ENCODE measurements at places on chromosomes 5 and 9.

- no peak for DNase-seq
Observed at GRCh38 chr9:134678666-134679443, 37.3 kb downstream of the COL5A1 start.

DNA sequence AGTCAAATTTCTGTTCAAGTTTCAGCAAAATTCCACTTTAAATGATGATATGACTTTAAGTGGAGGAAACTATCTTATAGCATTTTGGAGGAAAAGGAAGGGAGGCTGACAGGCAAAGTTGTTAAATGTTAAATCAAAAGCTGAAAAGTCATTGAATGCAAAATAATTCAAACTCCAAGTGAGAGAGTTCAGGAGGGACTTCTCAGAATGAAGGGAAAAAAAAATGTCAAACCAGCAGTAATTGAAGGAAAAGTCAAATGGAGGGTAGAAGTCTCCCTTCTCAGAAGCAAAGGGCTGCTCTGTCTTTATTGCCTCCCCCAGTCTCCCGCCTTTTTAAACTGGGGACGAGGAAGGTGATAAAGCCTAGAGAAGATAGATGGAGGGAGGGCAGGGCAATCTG, 134.8 kb downstream of the CMYA5 start:
- DNase-seq = no peak

GRCh38 chr9:109133533-109133932, 13.8 kb upstream of the TMEM245 start:
- DNase-seq = no peak

- DNase-seq = no peak
Observed at GRCh38 chr9:22682536-22682935, 235.9 kb downstream of the DMRTA1 start.

Data from stimulated activated CD8-positive, alpha-beta memory T cell treated with anti-CD3 and anti-CD28 coated beads, Interleukin-15, amount 100 ng/mL, for 1 hour (primary cell).